ENCODE measurements at places on chromosomes 7 and 10.

GRCh38 chr7:31734456-31734855 lies 47.4 kb downstream of the PPP1R17 start:
- no peak for DNase-seq

GRCh38 chr10:115979576-115979975 lies 293.4 kb downstream of the GFRA1 start:
- DNase-seq: no peak

GRCh38 chr7:143493751-143494150 lies 16.1 kb downstream of the TAS2R41 start:
- no peak for DNase-seq

- DNase-seq: peak; percentile 54
These were observed 55.4 kb downstream of the SLC37A3 start for GRCh38 chr7:140342727-140343514.

- DNase-seq: no peak
These were observed 45.7 kb downstream of the CROT start for GRCh38 chr7:87391020-87391701.

DNA sequence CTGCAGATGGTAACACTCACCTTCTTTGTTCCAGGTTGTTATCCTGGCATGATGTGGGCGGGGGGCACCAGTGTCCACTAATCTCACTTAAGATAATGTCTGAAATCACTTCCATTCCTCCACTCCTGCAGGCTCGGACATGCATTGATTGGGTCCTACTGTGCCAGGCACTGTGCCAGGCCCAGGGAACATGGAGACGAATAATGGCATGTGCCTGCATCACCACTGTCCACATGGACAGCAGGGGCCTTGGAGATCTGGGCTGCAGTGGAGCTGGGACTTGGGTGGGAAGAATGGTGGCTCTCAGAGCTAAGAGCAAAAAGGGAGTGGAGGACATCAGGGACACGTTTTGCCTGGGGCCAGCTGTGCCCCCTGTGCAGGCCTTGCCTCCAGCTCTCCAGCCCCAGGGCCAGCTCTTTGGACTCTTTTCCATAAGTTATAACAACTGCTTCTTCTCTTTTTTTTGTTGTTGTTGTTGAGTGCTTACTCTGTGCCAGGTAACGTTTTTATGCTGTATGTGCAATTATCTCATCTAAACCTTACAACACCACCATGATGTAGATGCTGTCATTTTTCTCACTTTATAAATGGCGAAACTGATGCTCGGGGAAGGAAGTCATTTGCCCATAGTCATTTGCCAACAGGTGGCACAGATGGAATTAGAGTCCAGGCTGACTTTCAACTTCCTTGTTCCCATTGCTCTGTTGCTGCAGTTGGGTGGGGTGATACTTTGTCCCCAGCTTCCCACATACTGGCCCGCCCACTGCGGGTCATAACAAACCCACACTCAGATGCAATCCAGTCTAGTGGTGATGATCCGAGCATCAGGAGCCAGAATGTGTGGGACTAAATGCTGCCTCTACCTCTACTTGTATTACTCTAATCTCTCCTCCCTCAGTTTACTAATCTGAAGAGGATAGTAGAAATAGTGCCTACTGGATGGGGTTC lies 19.1 kb downstream of the PLPP4 start:
- no peak for DNase-seq

- DNase-seq: no peak
These were observed 30.8 kb downstream of the MTURN start for GRCh38 chr7:30165590-30165989.

GRCh38 chr10:14200698-14201544 lies 129.8 kb downstream of the FRMD4A start:
- DNase-seq: no peak

- DNase-seq: no peak
These were observed 89.5 kb upstream of the SH2B2 start for GRCh38 chr7:102197161-102197560.

GRCh38 chr7:71266912-71267311 lies 135.0 kb downstream of the GALNT17 start:
- DNase-seq: no peak

DNA sequence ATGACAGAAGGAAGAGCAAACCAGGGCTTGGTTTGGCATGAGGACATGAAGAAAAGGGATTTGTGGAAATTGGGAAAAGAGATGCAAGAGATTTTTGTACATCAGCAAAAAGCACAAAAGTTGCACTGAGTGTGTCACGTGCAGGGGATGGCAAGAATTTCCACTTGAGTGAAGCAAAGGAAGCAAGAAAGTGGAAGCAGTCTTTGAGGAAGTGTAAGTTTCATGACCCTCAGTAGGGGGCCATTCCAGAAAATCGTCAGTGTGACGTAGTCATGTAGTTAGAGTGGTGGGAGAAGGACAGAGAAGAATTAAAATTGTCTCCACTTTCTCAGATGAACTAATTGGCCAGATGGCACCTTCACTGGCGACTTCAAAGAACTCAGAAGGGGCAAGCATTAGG lies 123.3 kb upstream of the FZD1 start:
- no peak for DNase-seq

- DNase-seq: no peak
These were observed 140.3 kb upstream of the TCF7L2 start for GRCh38 chr10:112809736-112810135.

DNA sequence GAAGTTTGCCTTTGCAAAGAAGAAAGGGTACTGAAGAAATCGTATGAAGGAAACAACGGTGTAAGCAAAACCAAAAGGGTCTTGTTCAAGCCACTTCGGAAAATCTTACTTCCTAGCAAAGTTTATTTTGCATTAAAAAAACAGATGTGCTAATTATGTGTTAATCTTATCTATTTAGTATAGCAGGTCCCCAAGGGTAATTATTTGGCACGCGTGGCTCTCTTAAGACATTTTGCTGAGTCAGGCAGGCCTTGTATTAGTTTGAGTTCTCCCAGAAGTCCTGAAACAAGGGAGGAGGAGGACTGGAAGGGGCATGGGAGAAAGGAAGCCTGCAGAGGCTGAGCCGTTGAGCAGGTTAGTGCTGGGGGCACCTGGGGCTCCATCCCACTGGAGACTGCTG lies 44.9 kb downstream of the TMEM178B start:
- DNase-seq: no peak
